Ammon's horn (tissue), 1 donor: ENCODE measurements at places on chromosomes 5 and 9.
A peak's percentile ranks its signal among the peaks of the same experiment; 100 is the strongest.

DNA sequence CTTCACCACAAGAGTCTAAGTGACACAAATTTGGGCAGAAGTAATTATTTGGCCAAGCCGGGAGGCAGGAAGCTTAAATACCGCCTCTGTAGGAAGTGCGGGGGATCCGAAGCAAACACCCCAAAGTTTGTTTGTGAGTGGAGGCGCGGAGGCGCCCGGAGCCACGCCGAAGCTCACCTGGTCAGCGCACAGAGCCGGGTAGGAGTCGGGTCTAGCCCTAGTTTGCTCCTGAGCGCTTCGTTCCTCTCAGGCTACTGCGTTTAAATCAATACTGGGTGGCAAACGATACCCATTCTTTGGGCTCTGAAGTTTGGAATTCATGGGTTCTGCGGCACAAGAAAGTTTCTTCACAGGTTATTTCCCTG lies 855 bp downstream of the MCC start:
- DNase-seq = no peak

- no peak for DNase-seq
Observed at GRCh38 chr5:30849931-30850710, 343.4 kb upstream of the CDH6 start.

DNA sequence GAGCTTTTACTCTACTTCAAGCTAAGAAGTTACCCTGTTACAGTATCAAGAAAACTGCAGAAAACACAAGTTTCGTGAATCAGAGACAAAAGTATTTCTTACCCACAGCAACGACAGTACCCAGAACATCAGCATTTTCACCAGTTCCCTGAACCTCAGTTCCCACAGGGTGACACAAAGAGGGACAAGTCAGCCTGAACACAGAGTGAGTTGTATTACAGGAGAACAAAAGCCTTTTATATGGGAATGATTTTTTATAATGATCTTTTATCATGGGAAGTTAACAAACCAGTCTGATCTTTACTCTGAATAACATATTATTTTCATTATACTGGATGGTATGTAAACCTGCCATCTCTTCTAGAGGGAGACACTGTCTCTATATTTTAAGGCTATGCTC lies 139.0 kb upstream of the ITGA1 start:
- DNase-seq = peak; percentile 73

GRCh38 chr5:17928581-17928981 lies 294.3 kb downstream of the TAF11L14 start:
- DNase-seq = peak; percentile 47

DNA sequence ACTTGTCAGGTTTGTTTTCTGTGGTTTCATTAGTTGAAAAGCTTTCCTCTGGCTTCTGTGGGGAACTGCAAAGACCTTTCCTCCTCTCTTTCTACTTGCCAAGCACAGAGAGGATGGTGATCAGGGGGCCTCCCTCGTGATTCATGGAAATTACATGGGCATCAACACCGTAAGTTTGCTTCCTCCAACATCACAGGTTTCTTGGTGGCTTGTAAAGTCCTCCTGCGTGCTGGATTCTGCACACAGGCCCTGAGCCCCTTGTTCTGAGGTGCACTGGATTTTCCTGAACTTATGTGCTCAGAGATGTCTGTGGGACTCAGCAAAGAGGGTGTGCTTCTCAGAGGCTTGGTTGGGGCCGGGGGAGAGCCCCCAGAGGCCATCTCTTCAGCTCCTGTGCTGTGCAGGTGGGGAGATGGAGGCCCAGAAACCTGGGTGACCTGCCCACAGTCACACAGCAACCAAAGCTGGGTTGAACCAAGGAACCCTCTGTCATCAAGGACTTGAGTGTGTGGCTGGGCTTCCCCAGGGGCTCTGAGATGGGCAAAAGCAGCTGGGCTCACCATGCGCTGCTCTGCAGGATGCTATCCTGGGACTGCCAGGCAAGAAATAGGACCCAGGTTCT lies 36.5 kb downstream of the RGS3 start:
- no peak for DNase-seq

GRCh38 chr5:146860213-146860893 lies 18.2 kb downstream of the PPP2R2B start:
- no peak for DNase-seq

DNA sequence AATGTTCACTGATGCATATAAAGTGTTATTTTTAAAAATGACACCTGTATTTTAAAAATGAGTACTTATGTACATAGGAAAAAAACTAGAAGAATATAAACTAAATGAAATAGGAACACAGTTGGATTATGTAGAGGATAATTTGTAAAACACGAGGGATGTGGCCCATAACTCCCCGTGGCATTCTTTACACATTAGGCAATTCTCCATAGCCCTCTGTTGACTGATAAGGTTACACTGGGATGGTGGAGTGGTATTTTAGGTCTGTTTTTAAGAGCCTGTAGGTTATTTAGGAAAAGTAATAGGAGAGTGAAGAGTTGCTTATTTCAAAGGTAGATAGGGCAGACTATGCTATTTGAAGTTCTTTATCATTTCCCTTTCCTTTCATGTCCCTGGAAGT lies 1.8 kb downstream of the CAVIN4 start:
- no peak for DNase-seq

DNA sequence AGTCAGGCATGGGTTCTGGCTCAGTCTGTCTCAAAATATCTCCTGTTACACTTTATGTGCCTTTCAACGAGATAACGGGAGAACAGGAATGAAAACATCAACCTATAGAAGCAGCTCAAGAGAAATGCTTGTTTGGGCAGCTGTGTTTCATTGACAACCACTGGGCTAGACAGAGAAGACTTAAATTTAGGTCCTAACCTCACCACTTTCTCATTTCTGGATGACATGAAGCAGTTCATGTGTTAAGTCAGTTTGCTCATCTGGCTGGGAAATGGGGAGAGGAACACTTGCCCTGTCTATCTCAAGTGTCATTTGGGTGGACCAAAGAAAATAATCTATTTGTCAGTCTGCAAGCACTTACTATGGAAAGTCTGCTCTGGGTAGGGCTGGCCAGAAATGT lies 66.7 kb upstream of the PCA3 start:
- DNase-seq = no peak

DNA sequence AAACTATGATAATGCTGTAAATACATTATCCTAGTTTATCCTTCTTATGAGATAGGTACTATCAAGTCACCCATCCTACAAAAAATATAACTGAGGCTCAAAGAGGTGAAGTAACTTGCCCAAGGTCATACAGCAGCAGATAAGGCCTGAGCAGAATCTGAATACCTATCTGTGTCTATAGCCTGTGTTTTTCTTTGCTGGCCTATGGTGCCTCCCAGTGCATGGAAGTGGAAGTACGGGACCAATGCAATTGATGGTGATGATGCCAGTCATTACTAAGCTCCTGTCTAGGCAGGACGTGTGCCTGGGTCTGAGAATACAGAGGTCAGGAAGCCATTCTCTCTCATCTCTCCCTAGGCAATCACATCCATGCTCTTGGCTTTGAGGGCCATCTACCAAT lies 67.8 kb downstream of the FAT2 start:
- peak; percentile 42 for DNase-seq

- no peak for DNase-seq
Observed at GRCh38 chr5:57034201-57034916, 82.4 kb upstream of the MIER3 start.

- no peak for DNase-seq
Observed at GRCh38 chr9:86674487-86674886, 272.8 kb downstream of the GAS1 start.

GRCh38 chr9:124312290-124313265 lies 54.8 kb downstream of the NEK6 start:
- DNase-seq = peak; percentile 61

GRCh38 chr9:134061019-134061687 lies 6.7 kb downstream of the BRD3 start:
- no peak for DNase-seq

- DNase-seq = no peak
Observed at GRCh38 chr5:465591-466403, 22.8 kb downstream of the EXOC3 start.

DNA sequence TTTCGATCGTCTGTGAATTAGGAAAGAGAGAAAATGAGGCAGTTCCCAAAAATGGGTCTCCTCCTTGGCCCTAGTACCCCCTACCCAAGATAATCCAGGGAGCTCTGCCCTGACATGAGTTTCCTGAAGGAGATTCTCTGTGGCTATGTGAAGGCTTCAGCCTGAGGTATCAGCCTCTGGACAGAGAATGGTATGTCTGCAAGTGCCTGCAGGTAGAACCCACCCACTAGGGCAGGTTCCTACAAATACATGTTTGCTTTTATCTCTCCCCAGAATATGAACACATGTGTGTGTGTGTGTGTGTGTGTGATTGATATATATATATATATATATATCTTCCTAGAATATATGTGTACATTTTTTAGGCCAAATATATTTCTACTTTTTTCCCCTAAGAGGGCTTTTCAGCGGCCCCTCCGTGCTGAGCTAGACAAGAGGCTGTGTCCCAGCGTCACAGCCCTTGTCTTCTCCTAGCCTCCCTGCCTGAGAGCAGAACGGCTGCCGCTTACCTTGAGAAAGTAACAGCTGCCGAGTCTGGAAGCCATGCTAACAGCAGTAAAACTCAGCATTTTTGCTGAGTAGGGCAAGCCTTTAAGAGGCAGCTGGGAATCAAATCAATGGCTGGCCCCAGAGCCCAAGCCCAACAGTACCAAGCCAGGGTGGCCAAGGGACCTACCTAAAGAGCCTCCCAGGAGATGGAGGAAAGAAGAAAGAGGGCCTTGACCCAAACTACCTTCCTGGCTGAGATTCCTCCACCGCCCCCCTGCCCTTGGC lies 2.1 kb downstream of the BRINP1 start:
- no peak for DNase-seq

DNA sequence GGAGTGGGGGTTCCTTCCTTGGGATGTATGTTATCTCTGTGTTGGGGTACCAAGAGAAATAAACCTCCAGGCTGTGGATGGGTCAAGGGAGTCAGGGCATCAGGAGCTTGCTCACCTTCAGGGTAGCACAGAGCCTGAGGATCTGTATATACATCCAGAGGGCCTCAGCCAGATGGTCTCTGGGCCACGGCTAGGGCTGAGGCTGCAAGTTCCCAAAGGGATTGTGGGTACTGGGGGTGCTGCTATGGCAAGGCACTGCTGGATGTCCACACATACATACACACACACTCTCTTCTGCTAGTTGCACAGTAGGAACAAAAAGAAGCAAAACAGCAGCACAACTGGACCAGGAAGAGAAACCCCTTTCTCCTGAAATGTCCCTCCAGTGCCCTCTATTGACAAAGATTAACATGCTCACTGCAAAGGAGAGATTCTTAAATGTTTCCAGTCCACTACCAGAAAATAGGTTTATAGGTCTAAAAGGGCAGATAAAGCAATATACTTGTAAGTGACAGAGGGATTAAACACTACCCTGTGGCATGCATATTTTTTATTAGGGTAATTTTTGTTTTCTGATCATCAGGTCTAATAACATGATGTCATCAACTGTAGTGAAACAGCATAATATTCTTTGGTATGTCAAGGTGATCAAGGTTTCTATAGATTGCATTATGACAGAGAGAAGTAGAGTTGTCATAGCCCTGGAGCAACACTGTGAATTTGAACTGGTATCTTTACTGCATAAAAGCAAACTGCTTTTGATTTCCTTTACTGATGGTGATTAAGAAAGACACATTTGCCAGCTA lies 56.3 kb upstream of the KCNN2 start:
- peak; percentile 18 for DNase-seq

GRCh38 chr9:84875193-84875592 lies 205.7 kb downstream of the NTRK2 start:
- DNase-seq = no peak

GRCh38 chr9:14373336-14373666 lies 59.4 kb upstream of the NFIB start:
- DNase-seq = no peak

- no peak for DNase-seq
Observed at GRCh38 chr9:6711403-6711802, 46.4 kb upstream of the KDM4C start.

- no peak for DNase-seq
Observed at GRCh38 chr9:99184110-99184474, 37.6 kb downstream of the ALG2 start.

DNA sequence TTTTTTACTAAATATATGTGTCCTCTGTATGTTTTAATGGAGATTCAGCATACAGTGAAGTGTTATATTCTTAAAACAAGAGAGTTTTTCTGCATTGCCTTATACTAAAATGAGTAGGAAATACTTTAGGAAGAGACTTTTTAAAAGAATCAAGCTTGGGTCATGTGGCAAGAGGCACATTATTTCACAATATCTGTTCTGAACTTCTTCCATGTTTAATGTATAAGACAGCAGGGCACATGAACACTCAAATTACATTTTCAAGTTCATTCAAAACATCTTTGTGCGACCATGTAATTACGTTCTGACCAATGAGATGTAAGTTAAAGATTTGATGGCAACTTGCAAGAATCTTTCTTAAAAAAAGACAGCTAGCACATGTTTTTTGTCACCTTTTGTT lies 1055.9 kb downstream of the NR2F1-AS1 start:
- DNase-seq = no peak
